GOT3 (cell line): ENCODE measurements at places on chromosomes 7 and 10.

- no peak for DNase-seq
These were observed 5.3 kb downstream of the IMMP2L start for GRCh38 chr7:111556977-111557376.

DNA sequence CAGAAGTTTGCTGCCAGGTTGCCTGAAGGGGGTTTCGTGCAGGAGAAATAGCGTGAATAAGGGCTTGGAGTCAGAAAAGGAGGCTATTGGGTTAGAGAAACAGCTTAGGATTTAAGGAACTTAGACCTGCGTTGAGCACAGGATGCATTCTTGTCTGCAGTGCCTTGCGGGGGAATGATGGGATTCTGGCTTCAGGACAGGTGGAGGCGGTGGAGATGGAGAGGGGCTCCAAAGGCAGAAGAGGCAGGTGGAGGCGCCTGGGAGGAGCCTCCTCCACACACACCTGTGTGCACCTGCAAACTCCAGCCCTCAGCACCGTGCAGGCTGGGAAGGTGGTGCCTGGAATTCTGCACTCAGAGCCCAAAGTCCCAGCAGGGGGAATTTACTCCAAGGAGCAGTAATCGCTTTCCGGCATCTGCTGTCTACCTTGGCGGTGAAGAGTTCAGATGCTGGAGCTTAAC is 1.8 kb downstream of the CLIP2 start:
- DNase-seq, result no peak

DNA sequence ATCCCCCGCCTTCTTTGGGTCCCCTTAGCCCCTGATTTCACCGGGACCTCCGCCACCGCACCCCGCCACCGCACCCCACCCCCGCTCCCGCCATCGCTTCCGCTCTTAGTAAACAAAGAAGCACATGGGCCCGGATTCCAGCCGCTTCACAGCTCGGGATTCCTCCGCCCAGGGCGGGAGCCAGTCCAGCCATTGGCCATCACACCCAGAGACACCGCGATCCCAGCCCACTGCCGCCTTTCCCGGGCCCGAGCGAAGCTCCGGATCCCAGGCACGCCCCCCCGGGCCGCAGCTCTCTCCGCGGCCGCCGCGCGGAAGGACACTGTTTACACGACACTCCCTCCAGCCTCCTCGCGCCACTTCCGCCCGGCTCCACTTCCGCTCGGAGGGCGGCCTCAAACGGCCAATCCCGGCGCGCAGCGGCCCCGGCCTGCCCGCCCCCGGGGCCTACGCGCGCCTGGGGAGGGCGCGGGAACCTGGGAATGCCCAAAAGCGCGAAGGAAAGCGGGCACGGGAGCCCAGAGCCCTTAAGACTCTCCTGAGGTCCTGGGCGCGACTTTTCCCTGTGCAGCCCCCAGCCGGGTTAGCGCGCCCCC is 679 bp downstream of the MCM7 start:
- peak; percentile 73 for DNase-seq

DNA sequence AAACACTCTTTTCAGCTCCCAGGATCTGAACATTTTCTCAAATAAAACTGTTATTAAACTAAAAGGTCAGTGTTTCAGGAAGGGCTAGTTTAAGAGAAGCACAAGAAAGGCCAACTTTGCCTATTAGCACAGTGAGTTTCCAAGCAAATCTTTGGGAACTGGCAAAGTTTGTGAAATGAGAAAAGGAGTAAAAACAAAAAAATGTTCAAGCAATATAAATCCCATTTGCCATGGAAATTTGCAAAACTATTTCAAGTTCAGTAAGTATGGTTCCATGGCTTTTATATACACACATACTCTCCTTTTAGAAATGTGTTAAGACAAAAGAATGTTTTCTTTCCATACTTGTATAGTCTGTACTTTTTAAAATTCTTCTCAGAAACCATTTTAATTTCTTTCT is 51.5 kb downstream of the CHCHD3 start:
- DNase-seq, result no peak

DNA sequence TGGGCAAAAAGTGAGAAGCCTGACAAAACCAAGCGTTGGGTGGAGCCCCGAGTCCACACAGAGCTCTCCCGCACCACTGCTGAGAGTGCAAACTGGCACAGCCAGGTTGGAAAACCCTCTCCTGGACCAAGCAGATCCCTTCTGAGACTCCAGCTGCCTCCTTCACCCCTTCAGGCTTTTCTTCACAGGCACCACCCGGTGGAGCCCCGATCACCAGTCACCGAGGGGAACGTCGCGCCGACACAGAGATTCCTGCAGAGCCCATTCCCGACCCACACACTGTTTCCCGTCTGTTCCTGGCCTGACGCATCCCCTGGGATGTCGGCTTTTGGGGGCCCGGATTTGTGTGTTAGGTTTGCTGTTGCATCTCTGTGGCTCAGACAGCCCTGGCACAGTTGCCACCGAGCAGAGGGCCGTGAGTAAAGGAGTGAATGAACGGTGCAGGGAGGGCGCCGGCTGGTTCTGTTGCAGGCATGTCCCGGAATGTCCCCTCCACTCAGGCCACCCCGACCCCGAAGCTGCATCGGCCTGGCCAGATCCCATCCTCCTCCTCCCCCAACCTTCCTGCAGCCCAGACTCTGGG is 51.0 kb upstream of the INPP5A start:
- no peak for DNase-seq

DNA sequence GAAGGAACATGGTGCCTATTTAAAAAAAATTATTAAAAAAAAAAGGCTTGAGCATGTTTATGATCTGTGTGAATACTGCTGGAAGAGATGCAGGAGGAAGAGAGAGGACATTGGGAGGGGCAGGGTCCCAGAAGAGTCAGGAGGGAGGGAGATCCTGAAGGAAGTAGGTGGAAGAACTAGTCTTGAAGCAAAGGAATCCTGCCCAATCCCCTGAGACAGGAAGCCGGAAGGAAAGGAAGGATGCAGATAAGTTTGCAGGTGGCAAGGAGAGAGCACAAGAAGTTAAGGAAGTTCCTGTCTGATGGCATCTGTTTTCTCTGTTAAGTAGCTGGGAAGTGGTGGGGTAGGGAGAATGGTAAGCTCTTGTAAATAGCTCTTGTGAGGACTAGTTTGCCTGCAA is 318.5 kb downstream of the DOCK4 start:
- no peak for DNase-seq
